ENCODE measurements at places on chromosomes 2 and 18.

- no peak for DNase-seq
These were observed 105.5 kb downstream of the TDRD15 start for GRCh38 chr2:21229302-21229701.

DNA sequence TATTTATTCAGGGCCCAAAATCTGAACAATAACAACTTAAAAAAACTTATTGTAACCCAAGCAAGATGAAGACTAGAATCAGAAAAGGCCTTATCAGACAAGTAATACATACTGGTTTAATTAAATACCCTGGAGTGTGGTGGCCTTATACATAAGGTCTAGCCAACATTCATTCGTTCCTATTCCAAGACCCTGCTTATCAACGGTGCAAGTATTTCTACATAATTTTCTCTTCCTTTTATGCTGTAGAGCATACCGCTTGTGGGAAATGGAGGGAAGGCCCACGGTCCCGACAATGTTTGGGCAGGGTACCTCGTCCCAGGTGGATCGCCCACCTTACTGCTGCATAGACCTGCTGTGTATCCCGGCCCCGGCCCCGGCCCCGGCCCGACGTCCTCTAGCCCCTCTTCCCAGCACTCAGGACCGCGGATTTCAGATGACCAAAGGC is 708 bp downstream of the ZNF24 start:
- DNase-seq = no peak

- no peak for DNase-seq
These were observed 38.6 kb downstream of the MARCO start for GRCh38 chr2:118980573-118980972.

DNA sequence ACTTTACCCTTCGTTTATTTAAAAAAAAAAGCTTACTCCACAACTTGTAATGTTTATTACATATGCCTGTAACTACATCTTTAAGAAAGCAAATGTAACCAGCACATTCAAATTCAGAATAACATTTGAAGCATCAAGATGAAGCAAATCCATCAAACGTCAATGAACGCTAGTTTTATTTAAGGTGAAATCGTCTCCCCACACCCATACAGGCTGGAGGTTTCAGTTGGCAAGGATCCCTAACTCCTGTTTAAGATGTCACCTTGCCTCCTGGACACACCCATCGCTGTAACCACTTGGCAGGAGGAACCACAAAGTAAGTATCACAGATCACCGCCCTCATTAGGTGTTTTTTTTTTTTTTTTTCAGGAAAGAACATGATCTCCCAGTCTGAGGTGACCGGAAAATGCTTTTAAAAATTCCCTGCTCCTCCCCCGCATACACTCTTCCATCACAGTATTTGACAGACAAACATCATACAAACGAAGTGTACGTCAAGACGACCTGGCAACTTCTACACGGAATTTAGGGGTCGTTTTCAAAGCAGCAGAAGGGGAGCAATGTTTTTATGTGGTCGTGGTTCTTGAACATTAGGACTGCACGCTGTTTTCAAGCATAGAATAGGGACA is 19.7 kb upstream of the STPG4 start:
- no peak for DNase-seq

- no peak for DNase-seq
These were observed 111.8 kb upstream of the ASB18 start for GRCh38 chr2:236375973-236376476.

DNA sequence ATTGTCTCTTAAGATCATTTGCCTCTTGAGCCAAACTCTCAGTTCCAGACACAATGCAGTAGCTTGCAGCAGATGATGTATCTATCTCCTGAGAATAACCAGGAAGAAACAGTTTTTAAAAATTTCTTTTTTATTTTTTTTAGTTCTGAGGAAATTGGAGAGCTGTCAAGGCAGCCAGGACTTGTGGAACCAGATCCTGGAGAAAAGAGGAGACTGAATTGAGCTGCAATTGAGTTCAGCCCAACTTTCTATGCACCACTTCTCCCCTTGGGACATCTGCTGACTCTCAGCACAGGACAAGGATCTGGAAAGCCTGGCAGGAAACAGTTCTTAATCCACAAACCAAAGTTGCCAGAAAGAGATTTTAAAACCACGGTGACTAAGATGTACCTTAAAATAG is 13.5 kb upstream of the CSRNP3 start:
- no peak for DNase-seq

- DNase-seq = no peak
These were observed 17.3 kb upstream of the NMUR1 start for GRCh38 chr2:231547315-231548110.

DNA sequence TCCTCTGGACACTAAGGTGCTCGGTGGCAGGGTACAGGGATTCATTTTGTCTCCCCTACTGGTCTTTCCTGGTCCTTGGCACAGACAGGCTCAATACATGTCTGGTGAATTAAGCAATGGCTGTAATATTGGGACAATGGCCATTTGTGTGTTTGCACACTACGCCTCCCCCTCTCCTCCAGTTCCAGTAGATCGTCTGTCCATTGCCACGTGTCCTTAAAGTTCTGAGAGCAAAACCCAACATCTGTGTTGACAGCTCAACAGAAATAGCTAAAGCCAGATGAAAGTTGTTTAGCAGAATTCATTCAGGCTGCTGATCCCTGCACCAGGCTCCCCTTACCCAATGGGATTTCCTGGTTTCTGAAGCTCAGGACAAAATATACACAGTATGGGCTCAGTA is 9.0 kb upstream of the FABP1 start:
- no peak for DNase-seq
